Motor neuron (in vitro differentiated cells): ENCODE measurements at places on chromosomes 16 and 17. TPM values are rescaled to one million over a fixed set of nuclear protein-coding genes. Genes with fewer than 3 reads are reported as not detected.

ERN2 gene
- 0.81 TPM in 1 of 2 replicates, not detected in the other for total RNA-seq

EPX gene
- 0.11 TPM in 1 of 2 replicates, not detected in the other for total RNA-seq

SDR42E2 gene
- total RNA-seq = 0.13 and 0.27 TPM in 2 replicates

KRTAP2-2 gene
- total RNA-seq = not detected in 2 replicates

ARHGAP44 gene
- total RNA-seq = 0.59 and 0.76 TPM in 2 replicates

CEMP1 gene
- total RNA-seq = 1.8 TPM in 2 replicates

MYO1D gene
- 1.6 and 2.8 TPM in 2 replicates for total RNA-seq

SLC13A2 gene
- total RNA-seq = 0.25 TPM in 1 of 2 replicates, not detected in the other
